ENCODE measurements at places on chromosomes 13 and 19.

DNA sequence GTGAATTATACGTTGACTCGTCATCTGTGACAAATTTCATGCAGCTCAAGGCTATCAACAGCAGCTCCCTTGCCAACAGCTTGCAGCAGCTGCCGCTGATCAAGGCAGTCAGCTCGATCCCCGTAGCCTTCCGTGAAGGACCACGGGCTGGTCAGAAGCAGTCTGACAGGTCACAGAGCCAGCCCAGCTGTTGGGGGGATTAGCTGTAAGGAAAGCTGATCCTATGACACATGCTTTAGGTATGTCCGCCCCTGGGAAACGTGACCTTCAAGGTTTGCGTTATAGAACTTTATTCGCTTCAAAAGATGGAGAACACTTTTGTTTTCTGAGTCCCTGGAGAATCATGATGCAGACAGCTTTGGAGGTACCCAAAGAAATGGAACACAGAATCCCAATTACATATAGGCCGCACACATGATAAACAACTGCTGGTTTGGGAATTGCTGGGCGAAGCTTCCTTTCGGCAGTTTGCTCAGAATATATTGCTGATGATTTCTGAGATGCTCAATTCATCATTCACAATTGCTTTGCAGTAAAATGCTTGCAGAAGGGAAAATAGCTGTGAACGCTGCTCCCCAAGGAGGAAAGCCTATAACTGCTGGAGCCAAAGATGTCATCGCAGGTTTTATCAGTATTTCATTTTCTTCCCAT lies 62.6 kb upstream of the USP29 start:
- DNase-seq, result no peak

DNA sequence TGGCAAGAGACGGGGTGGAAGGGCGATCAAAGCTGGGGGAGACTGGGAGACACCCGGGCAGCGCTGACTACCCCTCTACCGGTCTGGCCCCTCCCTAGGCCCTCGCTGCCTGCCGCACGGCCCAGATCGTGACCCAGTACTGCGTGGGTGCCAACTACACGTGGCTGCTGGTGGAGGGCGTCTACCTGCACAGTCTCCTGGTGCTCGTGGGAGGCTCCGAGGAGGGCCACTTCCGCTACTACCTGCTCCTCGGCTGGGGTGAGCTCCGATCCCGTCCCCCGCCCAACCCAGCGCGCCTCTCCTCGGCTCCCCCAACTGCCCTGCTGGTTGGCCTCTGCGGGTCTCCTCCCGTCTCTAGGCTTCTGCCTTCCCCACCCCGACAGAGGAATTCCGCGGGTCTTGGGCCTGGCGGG lies 8.8 kb downstream of the GIPR start:
- DNase-seq, result no peak

DNA sequence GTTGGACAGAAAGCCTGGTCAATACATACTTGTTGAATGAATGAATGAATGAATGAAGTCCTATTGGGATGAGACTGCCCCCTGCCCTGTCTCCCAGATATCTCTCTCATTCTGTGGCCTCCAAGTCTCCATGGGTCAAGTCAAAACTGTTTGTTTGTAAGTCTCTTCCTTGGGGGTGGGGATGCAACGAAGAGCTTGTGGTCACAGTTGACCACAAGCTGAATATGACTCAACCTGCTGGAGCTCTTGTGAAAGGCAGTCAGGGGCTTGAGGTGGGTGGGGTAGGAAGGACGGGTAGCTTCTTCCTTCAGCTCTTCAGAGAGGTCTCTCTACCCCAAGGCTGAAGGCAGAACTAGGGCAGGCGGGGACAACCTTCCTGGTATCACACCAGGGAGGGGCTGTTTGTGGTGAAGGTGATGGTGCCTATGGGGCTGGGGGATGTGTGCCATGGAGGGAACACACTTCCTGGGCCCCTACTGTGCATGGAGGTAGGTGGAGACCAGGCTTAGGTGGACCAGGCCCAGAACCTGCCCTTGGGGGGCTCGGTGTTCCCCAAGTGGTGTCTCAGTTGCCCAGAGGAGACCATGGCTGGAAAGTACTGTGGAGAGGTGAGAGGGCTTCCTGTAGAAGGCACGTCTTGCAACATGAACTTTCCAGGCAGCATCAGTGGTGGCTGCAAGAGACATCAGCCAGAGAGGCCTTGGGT lies 8.0 kb downstream of the MYO1F start:
- peak; percentile 100 for DNase-seq

DNA sequence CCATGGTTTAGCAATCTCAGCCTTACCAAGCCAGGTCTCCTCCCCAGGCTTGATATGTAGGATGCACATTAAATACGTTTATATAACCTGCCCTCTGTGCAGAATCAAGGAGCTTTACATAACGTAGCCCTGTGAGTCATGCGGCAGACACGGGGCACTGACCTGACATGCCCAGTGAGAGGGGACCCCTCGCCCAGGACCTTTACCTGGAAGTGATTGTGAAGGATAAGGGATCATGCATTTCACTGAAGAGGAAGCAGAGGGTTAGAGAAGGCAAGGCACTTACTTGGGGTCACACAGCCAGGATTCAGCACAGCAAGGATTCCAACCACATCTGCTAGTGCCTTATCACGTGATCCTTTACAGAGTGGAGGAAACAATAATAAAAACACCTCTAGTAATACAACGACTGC lies 18.9 kb upstream of the FOSB start:
- no peak for DNase-seq

GRCh38 chr13:67226696-67227095 lies 3.4 kb downstream of the PCDH9 start:
- no peak for DNase-seq

GRCh38 chr13:40996426-40997092 lies 22.6 kb downstream of the ELF1 start:
- peak; percentile 76 for DNase-seq

DNA sequence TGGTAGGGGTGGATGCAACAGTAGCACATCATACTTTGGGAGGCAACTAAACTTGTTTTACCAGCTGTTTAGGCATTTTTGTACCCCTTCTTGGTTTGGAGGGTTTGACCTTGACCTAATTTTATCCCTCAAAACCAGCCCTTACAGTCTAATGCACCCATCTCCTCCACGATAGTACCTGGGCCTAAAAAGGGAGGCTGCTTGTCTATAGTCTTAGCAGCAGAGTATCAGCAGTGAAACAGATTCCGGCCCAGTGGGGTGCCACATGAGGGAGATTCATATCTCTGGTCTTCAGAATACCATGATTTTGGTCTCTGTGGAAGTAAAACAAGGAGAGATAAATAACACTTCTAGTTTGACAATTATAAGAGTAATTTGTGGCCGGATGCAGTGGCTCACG lies 39.5 kb upstream of the ATP12A start:
- no peak for DNase-seq

GRCh38 chr19:49361438-49362047 lies 673 bp downstream of the TEAD2 start:
- no peak for DNase-seq

GRCh38 chr13:110572778-110573118 lies 11.2 kb upstream of the RAB20 start:
- no peak for DNase-seq

GRCh38 chr13:73966331-73966730 lies 167.9 kb downstream of the KLF12 start:
- DNase-seq, result no peak

DNA sequence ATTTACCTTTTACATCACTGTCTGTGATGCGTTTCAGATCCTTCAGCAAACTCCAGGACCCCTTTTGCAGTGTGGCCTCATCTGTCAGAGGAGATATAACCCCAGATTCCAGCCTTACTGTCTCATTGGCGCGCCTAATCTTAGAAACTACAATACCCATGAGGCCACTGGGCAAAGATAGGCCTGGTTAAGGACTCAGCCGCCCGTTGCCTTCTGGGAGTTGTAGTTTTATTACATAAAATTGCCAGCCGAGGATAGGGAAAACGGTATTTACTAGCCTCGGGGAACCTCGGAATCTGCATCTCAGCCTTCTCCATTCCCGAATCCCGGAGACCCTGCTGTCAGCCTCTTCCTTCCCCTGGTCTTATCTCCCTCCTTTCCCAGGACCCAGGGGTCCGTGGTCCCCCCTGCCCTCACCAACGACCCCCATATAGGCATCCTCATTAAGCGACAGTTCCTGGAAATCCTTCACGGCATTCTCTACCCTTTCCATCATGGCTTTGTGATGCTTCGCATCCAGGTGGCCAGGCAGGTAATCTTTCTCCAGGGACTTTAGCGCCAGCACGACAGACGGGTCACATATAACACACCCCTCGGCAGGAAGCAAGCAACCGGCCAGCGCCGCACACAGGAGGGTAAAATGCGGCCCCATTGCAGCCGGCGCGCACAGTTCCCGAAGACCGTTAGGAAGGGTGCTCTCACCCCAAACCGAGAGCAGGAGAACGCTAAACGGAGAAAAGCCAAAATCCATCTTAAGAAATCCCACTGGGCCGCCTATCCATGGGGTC lies 1.3 kb downstream of the IZUMO1 start:
- peak; percentile 73 for DNase-seq

DNA sequence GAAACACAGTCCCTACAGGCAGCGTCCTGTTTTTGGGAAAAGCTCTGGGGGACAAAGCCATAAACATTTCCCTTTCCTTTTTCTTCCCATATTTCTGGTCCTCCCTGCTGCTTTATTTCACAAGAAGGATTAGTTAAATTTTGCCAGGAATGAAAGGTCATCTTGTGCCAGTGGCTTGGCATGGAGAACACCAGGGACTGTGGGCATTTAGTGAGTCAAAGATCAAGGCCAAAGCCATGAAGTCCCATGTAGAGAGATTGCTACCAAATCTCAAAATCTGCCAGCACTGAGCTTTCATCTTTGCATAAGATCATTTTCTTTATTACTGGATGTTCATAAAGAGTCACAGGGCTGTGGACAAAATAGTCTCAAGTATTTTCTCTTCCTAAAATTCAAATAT lies 29.1 kb upstream of the SLC46A3 start:
- DNase-seq, result no peak

GRCh38 chr19:48633148-48634035 lies 3.8 kb downstream of the DBP start:
- DNase-seq, result no peak

DNA sequence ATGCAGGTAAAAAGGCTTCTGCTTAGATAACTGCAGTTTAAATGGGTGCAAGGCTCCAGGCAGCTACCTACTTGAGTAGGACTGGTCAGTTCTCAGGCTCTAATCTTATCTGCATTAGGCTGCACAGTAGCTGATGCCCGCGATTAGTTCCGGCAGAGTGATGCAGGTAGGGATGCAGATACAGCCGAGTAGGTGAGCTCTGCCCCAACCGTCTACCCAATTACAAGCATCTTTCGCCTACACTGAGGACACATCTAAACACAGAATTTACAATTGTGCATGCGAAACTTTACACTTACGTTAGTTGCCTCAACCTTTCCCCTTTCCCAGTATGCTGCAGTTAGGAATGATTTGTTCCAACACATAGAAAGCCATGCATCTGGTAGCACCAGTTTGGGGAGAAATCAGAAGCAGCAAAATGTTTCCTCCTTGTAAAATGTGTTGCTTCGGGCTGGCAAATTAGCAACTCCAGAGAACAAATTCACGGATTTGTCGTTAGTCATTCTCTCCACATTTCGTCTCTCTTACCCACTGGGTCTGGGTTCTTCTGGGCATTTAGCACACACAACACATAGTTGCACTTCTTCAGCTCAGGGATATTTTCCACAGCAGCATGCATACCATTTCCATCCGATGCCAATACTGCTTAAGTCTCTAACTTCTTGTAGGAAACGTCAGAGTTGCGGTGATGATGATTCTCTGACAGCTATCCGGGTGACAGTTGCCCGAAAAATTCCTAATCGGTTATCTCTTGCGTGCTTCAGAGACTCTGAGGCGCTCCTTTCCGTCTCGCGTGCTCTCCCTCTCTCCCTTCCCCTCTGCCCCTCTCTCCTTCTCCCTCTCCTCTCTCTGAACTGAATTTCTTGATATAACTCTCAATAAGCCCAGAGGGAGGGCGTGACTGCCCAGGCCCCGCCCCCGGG lies at the start of gene PCDH9:
Gene PCDH9 (minus strand): TSS at position 856 of the 923 bp plus-strand sequence. CDS start 1,896 bp downstream, outside the sequence.
- DNase-seq, result no peak

DNA sequence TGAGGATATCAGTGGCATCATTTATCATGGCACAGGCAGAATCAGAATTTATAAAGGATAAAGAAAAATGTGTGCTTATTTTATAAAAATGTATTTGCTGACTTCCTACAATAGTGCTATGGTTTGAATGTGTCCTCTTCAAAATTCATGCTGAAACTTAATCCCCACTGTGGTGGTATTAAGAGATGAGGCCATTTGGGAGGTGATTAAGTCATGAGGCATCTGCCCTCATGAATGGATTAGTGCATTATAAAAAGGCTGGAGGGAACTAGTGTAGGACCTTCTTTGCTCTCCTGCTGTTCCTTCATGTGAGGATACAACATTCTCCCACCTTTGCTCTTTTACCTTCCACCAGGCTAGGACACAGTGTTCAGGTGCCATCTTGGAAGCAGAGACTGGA lies 212.8 kb downstream of the RFC3 start:
- DNase-seq, result no peak

GRCh38 chr13:98856983-98857382 lies 104.5 kb upstream of the SLC15A1 start:
- DNase-seq, result no peak

- DNase-seq, result no peak
These were observed 29.5 kb upstream of the CEBPG start for GRCh38 chr19:33343859-33344572.

- no peak for DNase-seq
These were observed 366.6 kb downstream of the DNAJC15 start for GRCh38 chr13:43389983-43390382.

DNA sequence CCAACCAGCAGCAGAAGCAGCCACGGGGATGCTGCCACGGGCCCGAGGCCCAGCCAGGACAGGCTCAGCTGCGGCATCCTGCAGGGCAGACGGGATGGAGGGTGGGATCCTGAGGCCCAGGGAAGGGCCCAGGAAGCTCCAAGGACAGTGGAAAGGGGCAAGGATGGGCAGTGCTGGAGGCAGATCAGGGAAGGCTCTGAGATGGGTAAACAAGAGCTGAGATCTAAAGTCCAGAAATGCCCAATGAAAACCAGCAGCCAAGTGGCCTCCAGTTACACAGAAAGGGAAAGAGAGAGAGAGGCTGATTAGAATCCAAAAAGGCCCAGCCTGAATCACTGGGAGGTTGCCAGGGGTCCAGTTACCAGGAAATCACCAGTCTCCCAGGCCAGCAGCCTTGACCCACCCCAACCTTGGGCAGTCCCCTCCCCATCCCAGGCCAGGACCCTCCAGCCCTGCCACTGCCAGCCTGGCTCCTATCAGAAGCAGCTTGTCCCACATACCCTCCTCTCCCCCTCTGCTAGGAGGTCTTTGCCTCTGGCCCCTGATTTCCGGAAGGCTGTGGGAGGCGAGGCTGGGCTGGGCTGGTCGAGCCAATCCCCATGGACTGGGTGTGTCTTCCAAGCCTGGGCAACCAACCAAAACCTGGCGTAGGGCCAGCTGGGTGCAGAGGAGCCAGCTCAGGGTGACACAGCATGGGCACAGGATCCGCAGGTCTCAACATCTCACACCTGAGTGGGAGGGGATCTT lies at the start of gene CYP4F11:
Gene CYP4F11 (minus strand): TSS at position 198 of the 747 bp plus-strand sequence. CDS start 121 bp downstream, at position 77.
- no peak for DNase-seq

GRCh38 chr13:94210816-94211215 lies 268.7 kb downstream of the DCT start:
- DNase-seq, result no peak

DNA sequence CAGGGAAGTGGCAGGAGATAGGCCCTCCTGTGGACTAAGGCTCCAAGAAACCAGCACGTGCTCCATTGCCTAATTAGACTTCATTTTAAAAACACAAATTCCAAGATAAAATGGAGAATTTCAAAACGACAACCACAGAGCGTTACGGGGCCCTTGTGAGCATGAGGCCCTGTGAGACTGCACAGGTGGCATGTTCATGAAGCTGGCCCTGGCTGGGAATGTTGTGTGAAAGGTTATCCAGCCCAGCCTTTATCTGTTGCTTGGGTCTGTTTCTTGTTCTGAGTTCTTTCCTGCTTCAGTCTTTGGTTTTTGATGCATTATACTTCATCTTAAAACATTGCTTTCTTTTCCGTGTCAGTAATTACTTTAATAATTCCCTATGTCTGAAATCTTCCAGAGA lies 99.0 kb downstream of the LACC1 start:
- DNase-seq, result no peak

Measured in MV-4-11 (cell line).